ENCODE measurements at places on chromosomes 1 and 21.

DNA sequence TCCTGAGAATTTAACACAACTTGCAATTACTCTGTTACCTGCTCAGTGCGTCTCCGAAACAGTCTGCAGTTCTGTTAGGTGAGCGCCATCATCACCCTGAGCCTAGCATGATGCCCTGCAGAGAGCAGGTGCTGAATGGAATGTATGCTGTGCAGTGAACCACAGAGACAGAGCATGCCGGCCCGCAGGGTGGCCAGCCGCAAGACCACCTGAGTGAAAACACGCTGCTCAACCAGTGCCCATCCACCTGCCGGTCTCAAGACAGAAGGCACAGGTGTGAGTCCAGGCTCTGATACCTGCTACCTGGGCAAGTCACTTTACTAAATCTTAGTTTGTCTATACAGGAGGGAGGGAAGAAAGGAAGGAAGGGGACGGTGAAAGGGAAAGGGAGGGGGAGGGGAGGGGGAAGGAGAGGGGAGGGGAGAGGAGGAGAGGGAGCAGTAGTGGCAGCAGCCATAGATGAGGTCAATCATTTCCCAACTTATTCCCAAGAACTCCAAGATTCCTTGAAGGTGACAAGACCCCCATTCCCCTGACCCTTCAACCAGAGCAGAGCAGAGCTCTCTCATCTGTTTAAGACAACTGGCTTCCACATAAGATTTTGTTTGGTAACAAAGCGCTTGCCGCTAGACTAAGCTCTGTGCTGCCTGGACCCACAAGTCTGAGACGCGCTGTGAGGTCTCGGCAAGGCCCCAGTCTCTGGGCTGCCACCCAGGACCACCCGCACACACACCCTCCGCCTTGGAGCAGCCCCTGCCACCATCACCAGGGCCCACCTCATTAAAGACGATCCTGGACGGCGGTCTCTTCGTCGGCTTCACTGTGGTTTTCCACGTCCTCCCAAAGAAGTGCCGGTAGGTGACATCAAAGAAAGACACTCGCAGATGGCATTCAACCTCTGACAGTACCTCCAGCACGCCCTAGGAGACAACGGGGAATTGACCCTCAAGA is 14.5 kb downstream of the NPHP4 start:
- DNase-seq: no peak

DNA sequence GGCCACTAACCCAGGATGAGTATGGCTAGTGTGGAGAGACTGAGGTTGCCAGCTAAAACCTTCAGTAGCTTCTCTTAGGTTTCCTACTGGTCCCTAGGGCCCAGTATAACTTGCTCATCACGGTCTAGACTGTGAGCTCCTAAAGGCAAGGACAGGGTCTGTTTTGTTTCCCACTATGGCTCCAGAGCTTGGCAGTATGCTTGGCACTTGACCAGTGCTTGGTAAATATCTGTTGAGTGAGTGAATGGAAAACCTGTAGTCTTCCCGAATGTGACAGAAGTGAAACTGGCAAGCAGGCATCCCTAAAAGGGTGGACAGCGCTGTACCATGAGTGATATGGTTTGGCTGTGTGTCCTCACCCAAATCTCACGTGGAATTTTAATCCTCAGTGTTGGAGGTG is 13.1 kb upstream of the PARS2 start:
- DNase-seq: no peak

DNA sequence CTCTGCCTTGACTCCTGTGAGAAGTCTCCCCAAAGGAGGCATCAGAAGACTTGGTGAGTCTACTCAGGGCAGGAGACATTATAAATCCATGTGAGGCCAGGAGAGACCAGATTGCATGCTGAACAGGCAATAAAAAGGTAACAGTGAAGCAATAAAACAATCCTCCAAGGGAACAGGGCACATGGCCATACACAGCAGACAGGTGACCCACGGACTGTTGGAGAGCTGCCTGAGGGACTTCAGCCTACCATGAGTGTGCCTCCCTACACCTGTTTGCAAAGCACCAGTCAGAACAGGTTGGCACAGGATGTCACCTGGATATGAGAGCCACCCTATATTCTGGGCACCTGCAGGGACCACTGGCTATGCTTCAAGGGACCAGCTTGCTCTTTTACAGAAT is 67.6 kb downstream of the MAB21L3 start:
- DNase-seq: no peak

- no peak for DNase-seq
Measured at GRCh38 chr1:91653183-91653582, 152.5 kb downstream of the CDC7 start.

GRCh38 chr1:39360731-39361130 is 130.7 kb upstream of the BMP8A start:
- no peak for DNase-seq

DNA sequence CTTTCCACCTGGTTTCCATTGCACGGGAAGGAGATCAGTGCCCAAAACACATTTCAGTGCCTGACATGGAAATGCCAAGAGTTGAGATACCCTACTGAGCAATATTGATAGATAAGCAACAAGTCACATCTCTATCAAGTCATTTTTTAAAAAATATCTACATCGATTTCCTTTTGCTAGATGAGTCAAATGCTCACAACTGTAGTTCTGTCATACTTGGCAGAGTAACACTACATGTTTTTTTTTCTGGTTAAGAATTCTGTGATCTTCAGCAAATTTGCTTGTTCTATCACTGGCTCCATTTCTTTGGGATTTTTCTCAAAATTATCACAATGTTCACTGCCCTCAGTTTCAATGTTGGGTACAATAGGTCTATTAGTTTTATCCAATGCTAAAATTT is 145.4 kb downstream of the ZC3H11B start:
- no peak for DNase-seq

GRCh38 chr1:153962088-153963029 is 978 bp downstream of the SLC39A1 start:
- DNase-seq: no peak

- DNase-seq: no peak
Measured at GRCh38 chr1:92797297-92797696, 12.4 kb upstream of the EVI5 start.

DNA sequence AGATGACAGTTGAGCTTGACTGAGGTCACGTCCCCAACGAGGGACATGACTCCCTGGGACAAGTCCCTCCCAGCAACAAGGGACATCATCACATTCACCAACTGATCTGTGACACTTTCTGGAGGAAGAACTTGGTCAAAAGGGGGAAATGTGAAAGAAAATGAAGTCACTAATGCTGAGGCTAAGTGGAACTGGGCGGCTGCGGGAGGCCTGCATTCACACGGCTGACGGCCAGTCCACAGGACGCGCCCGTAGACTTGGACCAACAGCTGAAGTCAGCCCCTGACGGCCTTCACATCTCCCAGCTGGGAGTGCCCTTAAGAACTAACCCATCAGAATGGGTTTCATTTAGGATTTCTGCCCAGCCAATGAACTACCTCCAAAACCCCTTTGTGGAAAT is 26.6 kb downstream of the POFUT2 start:
- DNase-seq: no peak
